Activated CD4-positive, alpha-beta T cell treated with anti-CD3 and anti-CD28 coated beads for 36 hours (primary cell): ENCODE measurements at places on chromosomes 6 and 20. TPM values are rescaled to one million over a fixed set of nuclear protein-coding genes. Genes with fewer than 3 reads are reported as not detected.

- no peaks in the 10 kb centered on the region for H3K4me1 ChIP-seq
- no peak overlapping the region for H3K27ac ChIP-seq
- peak; percentile 66 for DNase-seq
- H3K4me3 ChIP-seq: no peak overlapping the region
- peaks cover 23% of the 10 kb centered on the region for H3K27me3 ChIP-seq
- H3K36me3 ChIP-seq: no peaks in the 10 kb centered on the region
These were observed 8.8 kb upstream of the SRSF6 start for GRCh38 chr20:43448748-43449535.

DNA sequence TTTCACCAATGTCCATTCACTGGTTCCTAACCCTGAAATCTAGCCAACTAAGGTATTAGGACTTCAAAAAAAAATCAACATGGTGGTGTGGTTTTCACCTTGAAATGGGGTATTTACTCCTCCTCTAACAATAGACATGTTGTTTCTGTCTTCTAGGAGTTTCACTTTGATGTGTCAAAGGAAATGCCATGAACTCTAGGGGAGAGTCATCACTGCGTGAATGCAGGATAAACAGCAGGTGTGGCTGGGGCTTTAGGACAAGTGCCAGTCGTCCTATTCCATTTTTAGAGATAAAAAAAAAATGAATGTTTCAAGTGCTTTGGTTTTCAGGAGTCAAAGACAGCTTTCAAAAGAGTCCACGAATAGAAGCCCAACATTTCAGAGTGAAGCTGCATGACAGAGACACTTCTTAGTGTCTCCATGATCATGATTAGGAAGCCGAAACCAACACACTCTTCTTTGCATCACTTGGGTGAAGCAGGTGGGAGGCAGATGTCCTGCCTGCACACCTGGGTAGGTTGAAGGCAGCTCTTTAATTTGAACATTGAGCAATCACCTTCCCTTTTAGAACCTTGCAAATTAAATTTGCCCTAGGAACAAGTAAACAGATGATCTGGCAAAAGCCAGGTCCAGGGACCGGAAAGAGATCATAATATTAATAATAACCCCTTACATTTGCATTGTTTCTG is 328.5 kb upstream of the PRDM1 start:
- H3K4me3 ChIP-seq: no peak overlapping the region
- H3K27me3 ChIP-seq: peaks cover 6% of the 10 kb centered on the region
- H3K4me1 ChIP-seq: peaks cover 18% of the 10 kb centered on the region
- no peaks in the 10 kb centered on the region for H3K36me3 ChIP-seq
- peak; percentile 23 for DNase-seq

DNA sequence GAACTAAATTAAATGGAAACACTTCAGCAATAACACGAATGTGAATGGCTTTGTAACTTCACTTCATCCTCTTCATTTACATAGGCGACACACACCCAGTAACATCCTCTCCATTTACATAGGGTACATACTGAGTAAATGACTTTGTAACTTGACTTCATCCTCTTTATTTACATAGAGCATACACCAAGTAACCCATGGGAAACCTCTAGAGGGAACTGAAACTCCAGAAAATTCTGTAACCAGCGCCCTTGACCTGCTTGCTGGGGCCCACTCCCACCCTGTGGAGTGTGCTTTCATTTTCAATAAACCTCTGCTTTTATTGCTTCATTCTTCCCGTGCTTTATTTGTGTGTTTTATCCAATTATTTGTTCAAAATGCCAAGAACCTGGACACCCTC is 81.6 kb upstream of the OPRM1 start:
- no peaks in the 10 kb centered on the region for H3K36me3 ChIP-seq
- H3K4me3 ChIP-seq: no peak overlapping the region
- H3K4me1 ChIP-seq: no peaks in the 10 kb centered on the region
- no peak for DNase-seq
- H3K27ac ChIP-seq: no peak overlapping the region

The NDRG3 gene
- 27.5 TPM for total RNA-seq

GRCh38 chr6:5205035-5205507 is 55.7 kb downstream of the LYRM4 start:
- no peak for DNase-seq
- H3K4me1 ChIP-seq: peaks cover 8% of the 10 kb centered on the region
- H3K27ac ChIP-seq: no peak overlapping the region
- peaks cover 8% of the 10 kb centered on the region for H3K36me3 ChIP-seq
- no peak overlapping the region for H3K4me3 ChIP-seq

- peaks cover 15% of the 10 kb centered on the region for H3K36me3 ChIP-seq
- H3K4me3 ChIP-seq: no peak overlapping the region
- H3K27me3 ChIP-seq: no peaks in the 10 kb centered on the region
- DNase-seq: peak; percentile 8
- no peak overlapping the region for H3K27ac ChIP-seq
These were observed 55.9 kb downstream of the TTI1 start for GRCh38 chr20:37977338-37977737.

DNA sequence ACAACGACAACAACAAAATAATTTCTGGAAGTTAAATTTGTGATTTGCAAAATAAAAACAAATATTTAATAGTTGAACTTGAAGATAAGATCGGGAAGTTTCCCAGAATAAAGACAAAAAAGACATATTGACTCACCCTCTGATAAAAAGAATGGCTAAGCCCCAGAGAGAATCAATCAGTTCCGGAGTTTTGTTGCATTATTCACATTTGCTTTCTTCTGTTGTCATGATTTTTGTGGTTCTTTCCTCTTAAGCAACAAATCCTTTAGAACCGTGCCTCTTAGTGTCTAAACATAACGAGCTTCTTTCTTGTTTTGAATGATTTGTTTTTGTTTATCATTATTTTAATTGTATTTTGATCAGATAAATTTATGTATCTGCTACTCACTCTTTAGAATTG is 337.7 kb upstream of the PRND start:
- no peak overlapping the region for H3K4me3 ChIP-seq
- H3K4me1 ChIP-seq: no peaks in the 10 kb centered on the region
- peaks cover 28% of the 10 kb centered on the region for H3K27me3 ChIP-seq
- no peak for DNase-seq

DNA sequence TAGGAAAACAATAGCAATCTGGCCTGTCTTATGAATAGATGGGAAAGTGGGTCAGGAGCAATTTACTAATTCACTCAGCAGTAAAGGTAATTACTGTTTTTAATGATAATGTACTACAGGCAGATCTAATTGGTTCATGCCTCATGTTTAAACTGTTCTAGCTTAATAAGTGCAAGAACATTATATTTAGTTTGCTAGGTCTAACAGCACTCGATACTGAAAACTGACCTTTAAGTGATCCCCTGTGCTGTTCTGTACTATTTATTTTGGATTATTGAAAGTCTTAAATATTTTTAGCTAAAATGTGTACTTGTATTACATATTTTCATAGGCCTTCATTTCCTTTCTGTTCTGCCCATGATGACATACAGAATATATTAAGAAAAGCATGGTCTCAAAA is 998.0 kb upstream of the GJE1 start:
- DNase-seq: no peak
- H3K4me1 ChIP-seq: no peaks in the 10 kb centered on the region
- no peaks in the 10 kb centered on the region for H3K27me3 ChIP-seq
- no peak overlapping the region for H3K27ac ChIP-seq
- H3K36me3 ChIP-seq: no peaks in the 10 kb centered on the region
- no peak overlapping the region for H3K4me3 ChIP-seq
